ENCODE measurements at places on chromosomes 2 and 18.

- peaks cover 6% of the 10 kb centered on the region for H3K36me3 ChIP-seq
- no peak for DNase-seq
- H3K27me3 ChIP-seq: no peaks in the 10 kb centered on the region
- no peak overlapping the region for H3K4me3 ChIP-seq
- H3K27ac ChIP-seq: no peak overlapping the region
- peaks cover 3% of the 10 kb centered on the region for H3K4me1 ChIP-seq
Observed at GRCh38 chr2:65120990-65121693, 8.8 kb downstream of the RAB1A start.

- H3K4me1 ChIP-seq: no peaks in the 10 kb centered on the region
- H3K27me3 ChIP-seq: no peaks in the 10 kb centered on the region
- H3K36me3 ChIP-seq: no peaks in the 10 kb centered on the region
- H3K4me3 ChIP-seq: no peak overlapping the region
Observed at GRCh38 chr2:220465700-220466099, 838.3 kb downstream of the SLC4A3 start.

DNA sequence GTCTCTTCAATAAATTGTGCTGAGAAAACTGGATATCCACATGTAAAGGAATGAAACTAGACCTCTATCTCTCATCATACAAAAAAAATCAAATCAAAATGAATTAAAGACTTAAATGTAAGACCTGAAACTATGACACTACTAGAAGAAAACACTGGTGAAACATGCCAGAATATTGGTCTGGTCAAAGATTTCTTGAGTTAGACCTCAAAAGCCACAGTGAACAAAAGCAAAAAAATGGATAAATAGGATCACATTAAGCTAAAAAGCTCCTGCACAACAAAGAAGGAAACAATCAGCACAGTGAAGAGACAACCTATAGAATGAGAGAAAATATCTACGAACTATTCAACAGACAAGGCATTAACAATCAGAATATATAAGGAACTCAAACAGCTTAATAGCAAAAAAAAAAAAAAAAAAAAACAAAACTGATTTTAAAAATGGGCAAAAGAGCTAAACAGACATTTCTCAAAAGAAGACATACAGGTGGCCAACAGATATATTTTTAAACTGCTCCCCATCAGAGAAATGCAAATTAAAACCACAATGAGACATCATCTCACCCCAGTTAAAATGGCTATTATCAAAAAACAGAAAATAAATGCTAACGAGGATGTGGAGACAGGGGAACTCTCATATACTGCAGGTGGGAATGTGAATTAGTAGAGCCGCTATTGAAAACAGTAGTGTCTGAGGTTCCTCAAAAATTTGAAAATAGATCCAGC is 66.3 kb downstream of the NCKAP1 start:
- no peak for DNase-seq
- H3K4me1 ChIP-seq: no peaks in the 10 kb centered on the region
- peaks cover 5% of the 10 kb centered on the region for H3K36me3 ChIP-seq
- no peak overlapping the region for H3K4me3 ChIP-seq
- no peak overlapping the region for H3K27ac ChIP-seq

DNA sequence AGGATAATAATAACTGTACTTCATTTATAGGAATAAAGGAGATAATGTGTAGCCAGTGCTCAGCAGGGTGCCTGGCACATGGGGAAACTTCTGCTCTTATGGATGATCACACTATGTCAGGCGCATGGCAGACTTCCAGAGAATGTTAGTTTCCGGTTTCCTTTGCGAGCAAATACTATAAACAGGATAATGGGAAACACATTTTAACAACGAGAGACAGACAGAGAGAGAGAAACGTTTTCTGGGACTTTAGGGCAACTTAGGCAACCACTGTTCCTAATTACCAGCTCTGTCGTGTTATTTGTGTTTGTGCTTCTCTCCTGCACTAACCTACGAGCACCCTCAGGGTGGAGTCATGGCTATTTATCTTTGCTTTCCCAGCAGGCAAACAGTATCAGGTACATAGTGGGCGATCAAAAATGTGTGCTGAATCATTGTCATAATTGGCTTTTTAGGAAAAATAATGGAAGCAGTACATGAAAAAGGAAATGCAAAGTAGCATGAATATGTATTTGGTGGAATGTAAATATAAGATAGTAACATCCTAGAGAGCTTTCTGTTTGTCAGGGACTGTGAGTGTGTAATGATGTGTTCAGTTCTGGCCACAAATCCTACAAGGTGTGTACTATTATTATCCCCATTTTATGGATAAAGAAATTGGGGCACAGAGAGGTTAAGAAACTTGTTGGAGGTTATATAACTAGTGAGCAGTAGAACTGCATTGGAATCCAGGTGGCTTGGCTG is 36.8 kb upstream of the IGFBP2 start:
- H3K4me3 ChIP-seq: no peak overlapping the region
- no peak overlapping the region for H3K27ac ChIP-seq
- H3K36me3 ChIP-seq: no peaks in the 10 kb centered on the region
- DNase-seq: no peak
- H3K4me1 ChIP-seq: peaks cover 25% of the 10 kb centered on the region

GRCh38 chr2:223644136-223644535 is 42.0 kb upstream of the SCG2 start:
- H3K4me3 ChIP-seq: no peak overlapping the region
- DNase-seq: no peak
- peaks cover 8% of the 10 kb centered on the region for H3K4me1 ChIP-seq

GRCh38 chr2:16669388-16669787 is 3.8 kb upstream of the CYRIA start:
- H3K4me3 ChIP-seq: no peak overlapping the region
- H3K36me3 ChIP-seq: no peaks in the 10 kb centered on the region

DNA sequence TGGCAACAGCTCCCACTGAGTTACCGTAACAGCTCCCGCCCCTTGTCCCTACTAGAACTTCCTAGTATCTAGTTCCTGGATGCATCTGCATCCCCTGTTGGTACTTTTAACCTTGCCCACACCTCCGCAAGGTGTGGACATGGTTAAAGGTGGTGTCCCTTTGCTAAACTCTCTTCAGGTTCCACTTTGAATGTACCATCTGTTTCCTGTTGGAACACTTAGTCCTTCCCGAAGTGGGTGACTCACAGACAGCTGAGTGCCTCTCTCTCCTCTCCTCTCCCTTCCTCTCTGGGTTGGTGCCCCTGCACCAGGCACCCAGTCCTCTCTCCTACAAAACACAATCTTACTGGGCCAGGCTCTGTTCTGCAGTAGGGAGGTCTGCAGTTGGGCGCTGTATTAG is 19.6 kb upstream of the REL start:
- DNase-seq: no peak
- no peaks in the 10 kb centered on the region for H3K36me3 ChIP-seq
- H3K4me1 ChIP-seq: peaks cover 9% of the 10 kb centered on the region
- H3K27ac ChIP-seq: no peak overlapping the region
- no peak overlapping the region for H3K4me3 ChIP-seq
- H3K27me3 ChIP-seq: no peaks in the 10 kb centered on the region

DNA sequence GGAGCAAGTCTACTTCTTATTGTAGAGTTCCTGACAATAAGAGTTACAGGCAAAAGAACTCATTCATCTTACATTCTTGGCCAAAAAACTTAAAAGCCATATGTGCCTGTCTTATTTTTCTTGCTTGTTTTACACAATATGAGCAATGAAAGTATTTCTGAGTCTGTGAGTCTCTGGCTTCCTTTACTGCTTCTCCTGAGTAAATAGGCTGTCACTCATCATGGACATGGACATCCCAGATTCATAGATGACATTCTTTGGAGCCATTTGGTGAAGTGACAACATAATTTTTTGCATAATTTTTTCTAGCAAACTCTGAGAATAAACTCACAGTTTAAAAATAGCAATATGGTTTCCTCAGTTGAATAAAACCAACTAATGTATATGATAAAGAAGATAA is 179.3 kb downstream of the SNTG2 start:
- H3K36me3 ChIP-seq: no peaks in the 10 kb centered on the region
- no peaks in the 10 kb centered on the region for H3K4me1 ChIP-seq
- no peaks in the 10 kb centered on the region for H3K27me3 ChIP-seq
- H3K4me3 ChIP-seq: no peak overlapping the region

GRCh38 chr2:127166231-127166860 is 53.8 kb downstream of the CYP27C1 start:
- H3K36me3 ChIP-seq: no peaks in the 10 kb centered on the region
- no peaks in the 10 kb centered on the region for H3K4me1 ChIP-seq
- DNase-seq: no peak
- H3K4me3 ChIP-seq: no peak overlapping the region
- no peak overlapping the region for H3K27ac ChIP-seq

GRCh38 chr2:177579486-177580036 is 187.0 kb downstream of the AGPS start:
- H3K4me1 ChIP-seq: no peaks in the 10 kb centered on the region
- H3K27ac ChIP-seq: no peak overlapping the region
- no peaks in the 10 kb centered on the region for H3K27me3 ChIP-seq
- DNase-seq: no peak
- no peaks in the 10 kb centered on the region for H3K36me3 ChIP-seq
- no peak overlapping the region for H3K4me3 ChIP-seq

DNA sequence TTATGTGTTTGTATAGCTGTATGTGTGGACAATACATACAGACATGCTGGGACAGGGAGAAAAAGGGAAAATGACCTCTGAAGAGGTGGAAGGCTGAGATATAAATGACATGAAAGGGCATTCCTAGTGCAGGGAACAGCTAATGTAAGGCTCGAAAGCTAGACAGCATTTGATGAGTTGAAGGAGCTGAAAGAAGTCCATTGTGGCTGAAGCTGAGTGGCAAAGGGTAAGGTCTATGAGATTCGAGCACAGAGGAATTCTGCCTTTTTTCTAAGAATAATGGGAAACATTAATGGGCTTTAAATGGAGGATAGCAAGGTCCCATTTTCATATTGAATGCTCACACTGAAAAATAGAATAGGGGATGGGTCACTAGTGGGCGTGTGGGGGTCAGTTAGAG is 23.6 kb downstream of the ADD2 start:
- H3K36me3 ChIP-seq: no peaks in the 10 kb centered on the region
- no peak overlapping the region for H3K27ac ChIP-seq
- H3K4me3 ChIP-seq: no peak overlapping the region
- no peaks in the 10 kb centered on the region for H3K4me1 ChIP-seq

Measured in keratinocyte (primary cell).